Fibroblast of skin of scalp (primary cell): ENCODE measurements at places on chromosomes 7 and 10.

- no peak for DNase-seq
Observed at GRCh38 chr10:118955531-118955930, 74.0 kb upstream of the NANOS1 start.

DNA sequence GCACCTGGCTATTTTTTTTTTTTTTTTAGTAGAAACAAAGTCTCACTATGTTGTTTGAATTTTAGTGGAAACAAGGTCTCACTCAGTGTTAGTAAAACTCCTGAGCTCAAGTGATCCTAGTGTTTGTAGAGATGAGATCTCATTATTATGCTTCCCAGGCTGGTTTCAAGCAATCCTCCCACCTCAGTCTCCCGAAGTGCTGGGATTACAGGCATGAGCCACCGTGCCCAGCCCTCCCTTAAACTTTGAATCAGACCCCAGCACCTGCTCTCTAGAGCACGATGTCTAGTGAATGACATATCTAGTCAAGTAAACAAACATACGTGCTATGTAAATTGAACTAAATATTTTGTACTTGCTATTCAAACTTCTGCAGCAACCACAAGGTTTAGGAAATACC, 105.6 kb upstream of the MYO3A start:
- DNase-seq, result no peak

GRCh38 chr10:128263891-128264688, 137.9 kb upstream of the MKI67 start:
- DNase-seq, result peak; percentile 51

GRCh38 chr7:32164341-32164996, 94.3 kb upstream of the PDE1C start:
- peak; percentile 84 for DNase-seq

DNA sequence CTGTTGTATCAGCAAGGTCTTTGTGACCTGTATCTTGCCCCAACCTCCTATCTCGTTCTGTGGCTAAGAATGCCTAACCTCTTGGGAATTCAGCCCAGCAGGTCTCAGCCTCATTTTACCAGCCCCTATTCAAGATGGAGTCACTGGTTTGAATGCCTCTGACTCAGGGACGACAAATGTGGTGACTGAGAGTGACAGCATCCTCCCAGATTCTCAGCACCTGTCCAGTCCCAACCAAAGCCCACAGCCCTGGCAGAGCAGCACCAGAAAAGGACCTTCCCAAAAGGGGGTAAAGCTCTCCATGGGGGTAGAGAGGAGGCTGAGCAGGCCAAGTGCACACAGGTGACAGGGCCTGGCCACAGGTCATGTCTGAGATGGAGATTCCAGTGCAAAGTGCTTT, 35.4 kb upstream of the GPAM start:
- DNase-seq, result no peak

- no peak for DNase-seq
Observed at GRCh38 chr7:112058686-112059085, 147.5 kb downstream of the DOCK4 start.

- DNase-seq, result no peak
Observed at GRCh38 chr7:120915314-120916105, 35.1 kb upstream of the ING3 start.

GRCh38 chr10:16816171-16816570, 1.1 kb downstream of the RSU1 start:
- no peak for DNase-seq

DNA sequence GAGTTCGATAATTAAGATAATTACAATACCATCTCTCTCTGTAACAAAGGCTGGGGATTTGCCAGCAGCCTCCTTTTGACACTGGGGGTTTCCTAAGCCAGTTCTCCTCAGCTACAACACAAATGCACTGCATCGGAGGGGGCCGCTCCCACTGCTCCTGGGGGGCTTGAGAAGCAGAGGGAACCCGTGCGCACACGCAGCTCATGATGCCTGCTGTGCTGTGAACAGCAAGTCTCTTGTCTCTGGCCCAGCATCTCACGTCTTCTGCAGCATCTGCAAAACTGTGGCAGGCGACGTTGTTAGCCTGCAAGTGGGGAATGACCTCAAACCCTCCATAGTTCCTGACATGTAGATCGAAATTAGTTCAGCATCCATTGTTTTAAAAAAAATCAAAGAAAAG, 5.5 kb downstream of the VIPR2 start:
- no peak for DNase-seq

- no peak for DNase-seq
Observed at GRCh38 chr10:60535427-60535826, 145.8 kb upstream of the ANK3 start.

GRCh38 chr7:116138202-116138801, 72.0 kb upstream of the TES start:
- peak; percentile 77 for DNase-seq

DNA sequence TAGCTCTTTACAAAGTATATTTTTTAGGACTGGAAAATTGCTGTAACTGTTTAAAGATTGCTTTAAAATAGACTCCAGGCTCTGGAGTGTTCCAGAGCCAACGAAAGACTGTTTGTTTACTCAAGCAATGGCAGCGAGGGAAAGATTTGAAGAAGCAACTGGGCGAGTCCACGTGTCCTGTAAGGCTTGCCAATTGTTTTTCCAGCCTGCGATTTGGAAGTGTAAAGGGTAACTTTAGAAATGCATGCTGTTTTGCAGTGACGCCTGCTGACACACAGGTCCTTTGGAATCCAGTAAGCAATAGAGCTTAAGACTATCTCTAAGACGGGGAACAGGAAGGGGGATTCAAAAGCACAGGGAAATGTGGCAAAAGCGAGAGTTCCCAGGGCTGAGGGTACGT, 55.8 kb downstream of the TACC2 start:
- DNase-seq, result no peak

DNA sequence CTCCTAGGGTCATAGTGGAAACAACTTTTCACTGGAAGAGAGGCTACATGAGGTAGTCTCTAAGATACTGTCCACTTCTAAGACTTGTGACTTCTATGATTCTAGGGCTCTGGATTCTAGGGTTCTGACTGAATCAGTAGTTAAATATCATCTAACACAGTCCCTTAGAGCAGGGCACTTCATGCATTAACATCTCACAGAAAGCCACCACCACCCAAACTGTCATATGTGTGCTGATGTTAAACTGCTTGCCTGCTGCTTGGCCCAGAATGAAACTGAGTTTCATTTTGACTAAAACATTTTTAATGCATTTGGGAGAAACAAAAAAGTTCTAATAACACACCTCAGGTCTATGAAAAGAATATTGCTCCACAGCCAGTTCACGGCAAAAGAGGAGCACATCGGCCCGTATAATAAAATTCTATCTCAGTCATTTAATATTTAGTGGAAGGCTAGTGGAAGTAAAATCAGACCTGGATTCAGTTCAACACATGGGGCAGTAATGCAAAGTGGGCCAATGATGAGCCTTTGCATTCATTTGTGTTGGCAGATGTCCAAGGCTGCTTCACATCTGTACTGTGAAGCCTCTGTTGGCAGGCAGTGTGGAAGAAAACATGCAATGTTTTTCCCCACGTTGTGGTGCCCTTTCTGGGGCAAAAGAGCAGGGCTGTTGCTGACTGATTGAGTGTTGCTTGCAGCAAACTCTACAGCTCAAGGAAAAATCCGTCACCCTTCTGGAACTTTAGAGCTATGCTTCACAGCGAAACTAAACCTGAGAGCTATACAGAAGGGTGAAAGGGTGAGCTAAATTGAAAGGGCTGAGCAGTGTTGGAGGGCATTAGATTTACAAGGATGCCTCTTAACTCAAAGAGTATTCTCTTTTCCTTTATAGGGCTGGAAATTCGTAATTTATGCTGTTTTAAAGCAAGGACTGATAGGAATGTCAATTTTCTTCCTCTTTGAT, 33.5 kb upstream of the AUTS2 start:
- DNase-seq, result peak; percentile 83

GRCh38 chr10:47360419-47361040, 12.4 kb downstream of the RBP3 start:
- DNase-seq, result no peak

- peak; percentile 90 for DNase-seq
Observed at GRCh38 chr10:79320820-79321493, 26.3 kb upstream of the PPIF start.

- DNase-seq, result no peak
Observed at GRCh38 chr7:95986178-95986764, 213.9 kb downstream of the DYNC1I1 start.

GRCh38 chr10:24899571-24899970, 52.8 kb downstream of the PRTFDC1 start:
- no peak for DNase-seq

DNA sequence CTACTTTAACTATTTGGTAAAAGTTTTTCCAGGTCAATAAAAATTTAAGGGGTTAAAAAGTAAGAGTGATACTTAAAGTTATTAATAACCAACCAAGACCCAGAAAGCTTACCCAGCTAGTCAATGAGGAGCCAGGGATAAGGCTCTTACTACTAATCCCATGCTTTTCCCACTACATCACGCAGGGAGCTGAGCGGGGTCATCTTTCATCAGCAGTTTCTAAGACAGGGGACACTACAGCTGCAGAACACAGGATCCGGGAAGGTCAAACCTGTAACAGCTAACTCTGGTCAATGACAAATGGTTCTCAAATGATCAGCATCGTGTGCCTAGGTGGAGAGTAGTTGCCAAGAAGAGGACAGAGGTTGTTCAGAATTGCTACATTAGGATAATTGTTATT, 65.1 kb downstream of the RSU1 start:
- DNase-seq, result no peak

- DNase-seq, result peak; percentile 15
Observed at GRCh38 chr7:78768859-78769258, 684.6 kb downstream of the MAGI2 start.

- no peak for DNase-seq
Observed at GRCh38 chr7:78953090-78953489, 500.4 kb downstream of the MAGI2 start.

DNA sequence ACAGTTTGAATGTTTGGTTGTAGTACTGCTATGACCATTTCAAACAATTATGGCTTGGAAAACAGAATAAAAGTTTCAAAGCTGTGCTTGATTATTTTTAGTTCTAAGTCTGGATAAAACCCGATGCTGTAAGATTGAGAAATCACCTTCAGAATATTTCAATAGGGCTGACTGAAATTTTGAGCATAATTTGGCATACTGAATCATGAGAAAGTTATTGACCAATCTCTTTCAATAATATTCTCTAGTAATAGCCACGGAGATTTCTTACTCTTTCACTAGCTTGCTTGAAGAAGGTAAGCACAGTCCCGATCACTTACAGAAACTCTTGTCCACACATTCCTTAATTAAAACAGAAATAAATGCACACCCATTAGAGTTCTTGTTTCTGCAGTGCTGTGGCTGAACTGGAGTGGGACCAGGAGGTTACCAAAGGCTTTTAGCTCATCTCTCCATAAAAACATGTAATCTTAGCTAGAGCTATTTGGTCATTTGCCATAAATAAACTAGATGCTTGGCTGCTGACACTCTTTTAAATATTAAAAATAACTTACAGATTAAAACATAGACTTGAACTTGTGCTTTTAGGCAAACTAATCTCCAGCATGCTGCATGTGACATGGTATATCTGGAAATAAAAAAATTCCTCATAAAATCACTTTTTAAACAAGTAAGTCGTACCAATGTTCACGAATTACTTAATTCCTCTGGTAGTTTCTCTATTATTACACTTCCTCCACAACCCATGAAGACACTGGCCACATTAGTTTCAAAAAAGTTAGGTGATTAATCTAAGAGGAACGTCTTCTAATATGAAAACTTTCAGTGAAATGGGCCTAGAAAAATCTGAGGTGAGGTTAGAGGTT, 97.8 kb downstream of the AGMO start:
- peak; percentile 49 for DNase-seq

- peak; percentile 20 for DNase-seq
Observed at GRCh38 chr10:8050556-8051108, 3.9 kb upstream of the GATA3 start.

GRCh38 chr7:120480930-120481329, 208.0 kb downstream of the KCND2 start:
- DNase-seq, result no peak

DNA sequence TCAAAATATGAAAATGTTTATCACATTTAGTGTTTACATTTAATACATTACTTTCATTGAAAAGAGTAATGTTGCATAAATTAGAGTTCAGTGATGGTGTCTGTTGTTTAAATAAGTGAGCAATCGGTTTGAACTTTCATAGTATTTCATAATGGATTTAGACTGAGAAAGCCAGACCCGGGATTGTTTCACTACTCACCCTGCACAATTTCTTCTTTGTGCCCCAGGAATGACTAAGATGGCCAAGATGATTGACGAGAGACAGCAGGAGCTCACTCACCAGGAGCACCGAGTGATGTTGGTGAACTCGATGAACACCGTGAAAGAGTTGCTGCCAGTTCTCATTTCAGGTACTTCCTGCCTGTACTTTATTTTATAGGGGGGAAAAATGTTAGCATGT, 74.6 kb downstream of the VCL start:
- no peak for DNase-seq

DNA sequence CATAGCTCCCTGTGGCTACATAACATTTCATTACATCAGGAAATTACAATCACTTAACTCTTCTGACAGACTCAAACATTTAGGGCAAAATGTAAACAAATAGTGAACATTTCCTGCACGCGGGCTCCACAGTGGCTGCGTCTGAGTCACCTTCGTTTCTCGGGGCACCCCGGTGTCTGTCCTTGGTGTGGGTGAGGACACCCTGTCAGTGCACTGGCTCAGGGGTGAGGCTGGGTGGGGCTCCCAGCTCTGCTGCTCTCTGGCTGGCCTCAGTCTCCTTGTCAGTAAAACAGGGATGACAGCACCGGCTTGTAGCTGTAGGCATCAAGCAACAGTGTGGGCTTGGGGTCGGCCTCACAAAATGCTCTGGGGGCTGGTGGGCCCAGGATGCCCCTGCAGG, 237.1 kb upstream of the SHH start:
- DNase-seq, result no peak

- no peak for DNase-seq
Observed at GRCh38 chr10:22436526-22436892, 91.2 kb downstream of the SPAG6 start.

DNA sequence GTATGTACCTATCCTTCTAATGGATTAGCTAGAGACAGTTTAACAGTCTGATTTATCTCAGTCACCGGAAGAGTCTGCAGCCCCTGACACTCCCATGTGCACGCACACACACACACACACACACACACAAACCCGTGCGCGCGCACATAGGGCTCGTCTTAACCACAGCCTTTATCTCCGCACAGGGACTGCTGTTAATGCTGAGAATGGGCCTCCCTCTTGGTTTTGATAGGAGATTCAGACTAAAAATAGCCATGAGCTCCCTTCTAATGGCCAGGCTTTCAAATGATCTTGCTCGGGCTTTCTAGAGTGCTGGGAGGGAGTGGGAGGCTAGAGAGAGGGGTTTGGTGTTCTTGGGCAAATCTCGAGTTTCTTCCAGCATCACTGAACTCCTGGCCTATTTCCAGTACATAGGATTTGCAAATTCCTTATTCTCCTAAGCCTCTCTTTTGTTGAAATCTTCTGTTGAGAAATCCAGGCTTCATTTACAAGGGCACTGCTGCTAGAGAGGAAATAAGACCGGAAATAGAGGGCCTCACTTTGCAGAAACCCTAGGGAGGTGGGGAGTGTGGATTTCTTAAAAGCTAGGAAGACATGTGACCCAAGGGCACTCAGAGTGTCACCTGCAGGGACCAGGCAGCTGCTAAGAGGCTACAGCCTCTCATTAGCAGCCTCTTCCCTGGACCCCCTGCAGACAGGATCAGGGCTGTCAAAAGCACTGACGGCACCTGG, 2.4 kb downstream of the TMEM72 start:
- no peak for DNase-seq

GRCh38 chr7:1883031-1883761, 213.1 kb downstream of the ELFN1 start:
- DNase-seq, result peak; percentile 94

GRCh38 chr10:17354781-17355180, 99.6 kb downstream of the ST8SIA6 start:
- peak; percentile 7 for DNase-seq
